ENCODE measurements at places on chromosomes 2 and 18. TPM values are rescaled to one million over a fixed set of nuclear protein-coding genes. Genes with fewer than 3 reads are reported as not detected.

Gene KRTCAP3
- total RNA-seq: 10.1 TPM

Gene SLC39A10
- total RNA-seq: 43.2 TPM

Gene ESPNL
- 0.05 TPM for total RNA-seq

Gene MYO7B
- 0.18 TPM for total RNA-seq

Gene PLB1
- 1.2 TPM for total RNA-seq

DNA sequence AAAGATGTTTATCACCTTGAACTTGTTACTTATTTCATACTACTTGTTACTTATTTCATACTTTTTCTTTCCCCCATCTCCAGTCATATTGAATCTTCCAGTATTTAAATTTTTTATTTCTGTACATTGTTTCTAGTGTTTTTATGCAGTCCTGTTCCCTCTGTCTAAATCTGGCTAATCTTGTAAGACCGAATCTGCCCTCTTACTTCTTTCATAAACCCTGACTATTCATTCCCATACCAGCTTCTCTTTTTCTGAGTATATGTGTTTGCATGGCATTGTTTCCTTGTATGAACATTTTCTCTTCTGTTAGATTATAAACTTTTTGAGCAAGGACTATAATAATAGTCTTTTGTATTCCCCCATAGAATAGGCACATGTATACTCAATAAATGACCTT lies 131.7 kb downstream of the TAF4B start:
- no peak for DNase-seq

DNA sequence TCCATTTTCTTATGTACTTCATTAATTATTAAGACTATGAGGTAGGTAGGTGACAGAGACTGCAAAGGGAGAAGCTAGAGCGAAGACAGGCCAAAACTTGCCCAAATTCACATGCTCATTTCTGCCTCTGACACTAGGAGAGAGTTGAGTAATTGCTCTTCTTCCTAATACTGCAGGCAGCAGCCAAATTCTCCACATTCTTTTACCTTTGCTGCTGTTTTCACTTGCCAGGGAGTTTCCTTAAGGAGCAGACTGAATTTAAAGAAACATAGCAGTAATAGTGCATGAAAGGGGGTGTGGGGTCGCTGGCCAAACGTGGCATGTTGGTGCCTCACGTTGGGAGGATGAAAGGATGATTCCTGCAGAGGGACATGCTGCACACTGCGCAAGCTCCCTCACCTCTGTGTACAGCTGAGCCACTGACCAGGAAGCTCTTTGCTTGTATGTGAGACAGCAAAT lies 12.3 kb downstream of the CRIM1 start:
- DNase-seq: no peak

- no peak for DNase-seq
Observed at GRCh38 chr2:70510313-70510712, 43.3 kb downstream of the TGFA start.

DNA sequence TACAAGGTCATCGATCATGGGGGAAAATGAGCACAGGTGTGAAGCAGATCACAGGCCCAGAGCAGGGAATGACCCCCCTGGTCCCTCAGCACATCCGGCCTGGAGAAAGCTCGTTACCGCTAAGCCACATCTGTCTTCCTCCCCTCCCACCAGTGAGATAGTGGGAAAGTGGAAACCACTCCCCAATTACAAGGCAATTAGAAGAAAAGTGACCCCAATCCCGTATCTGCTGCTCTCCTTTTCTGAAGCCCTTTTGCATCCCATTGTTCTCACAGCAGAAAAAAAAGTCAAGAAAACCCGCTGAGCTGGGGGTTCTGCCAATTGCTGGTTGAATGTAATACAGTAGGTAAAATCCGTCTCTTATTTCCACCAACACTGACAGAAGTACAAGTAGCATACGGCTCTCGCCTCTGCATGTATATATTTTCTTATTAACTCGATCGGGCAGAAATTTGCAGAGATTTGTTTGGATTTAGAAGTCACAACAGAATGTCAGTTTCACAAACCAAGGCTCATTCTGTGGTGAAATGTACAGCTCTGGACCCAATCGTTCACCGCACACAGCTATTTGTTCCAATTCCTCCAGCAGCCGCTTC lies 287.0 kb downstream of the TCF4 start:
- DNase-seq: no peak

DNA sequence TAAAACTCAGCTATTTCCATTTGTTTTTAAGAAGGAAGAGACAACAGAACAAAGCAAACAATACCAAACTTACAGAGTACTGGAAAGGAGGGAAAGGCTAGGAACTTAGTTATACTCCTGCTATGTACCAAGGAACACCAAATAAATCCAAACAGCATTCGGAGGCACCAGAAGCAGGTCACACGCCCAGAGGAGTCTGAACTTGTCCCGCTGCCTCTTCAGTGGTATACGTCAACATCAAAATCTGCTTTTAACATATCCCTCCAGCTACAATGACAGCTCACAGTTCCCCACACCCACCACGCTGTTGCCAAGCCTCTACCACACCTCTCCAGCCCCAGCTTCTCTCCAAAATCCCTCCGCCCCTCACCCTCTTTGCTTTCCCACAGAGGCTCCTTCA lies 17.3 kb downstream of the C2orf76 start:
- DNase-seq: no peak

Measured in activated CD4-positive, alpha-beta memory T cell treated with anti-CD3 and anti-CD28 coated beads, Interleukin-2, amount 10 ng/mL, durations not matched to agents 7 days and 5 days (primary cell).